ENCODE measurements at places on chromosomes 5 and 9.

DNA sequence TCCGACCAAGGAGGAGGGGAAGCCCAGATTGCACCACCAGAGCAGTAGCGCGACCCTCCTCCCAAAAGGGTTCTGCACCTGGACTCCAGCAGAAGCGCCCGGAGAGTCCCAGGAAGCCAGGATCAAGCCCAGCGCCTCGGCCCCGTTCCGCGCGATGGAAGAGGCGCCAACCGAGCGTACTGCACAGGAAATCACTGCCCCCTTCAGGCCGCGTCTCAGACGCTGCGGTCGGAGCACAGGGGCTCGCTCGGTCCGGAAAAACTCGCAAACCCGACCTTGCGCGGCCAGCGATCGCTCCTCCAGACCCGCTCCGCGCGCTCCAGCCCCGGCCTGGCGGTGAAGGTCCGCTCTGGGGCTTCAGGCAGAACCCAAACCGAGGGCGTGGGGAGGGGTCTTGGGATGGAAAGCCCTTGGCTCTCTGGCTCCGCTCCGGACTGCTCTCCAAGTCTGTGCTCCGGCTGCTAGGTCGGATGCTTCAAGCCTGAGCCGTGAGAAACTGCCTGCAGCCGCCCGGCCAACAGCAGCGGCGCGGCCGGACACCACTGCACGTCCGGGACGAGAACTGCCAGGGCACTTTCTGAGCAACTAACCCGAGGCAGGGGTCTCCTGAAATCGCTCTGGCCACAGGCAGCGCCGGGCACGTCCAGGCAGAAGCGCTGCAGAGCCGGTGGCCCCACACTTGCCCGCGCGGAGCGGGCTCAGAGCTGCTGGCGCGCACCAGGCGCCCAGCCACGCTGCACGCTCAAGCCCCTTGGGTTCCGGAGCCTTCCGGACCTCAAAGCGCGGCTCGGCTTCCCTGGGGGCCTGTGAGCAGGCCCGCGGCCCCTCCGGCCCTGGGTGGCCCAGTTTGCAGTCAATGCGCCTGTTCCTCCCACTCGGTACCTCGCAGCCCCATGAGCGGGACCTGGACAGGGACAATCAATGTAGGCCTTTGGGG, 1.3 kb downstream of the GABBR2 start:
- DNase-seq = peak; percentile 43

DNA sequence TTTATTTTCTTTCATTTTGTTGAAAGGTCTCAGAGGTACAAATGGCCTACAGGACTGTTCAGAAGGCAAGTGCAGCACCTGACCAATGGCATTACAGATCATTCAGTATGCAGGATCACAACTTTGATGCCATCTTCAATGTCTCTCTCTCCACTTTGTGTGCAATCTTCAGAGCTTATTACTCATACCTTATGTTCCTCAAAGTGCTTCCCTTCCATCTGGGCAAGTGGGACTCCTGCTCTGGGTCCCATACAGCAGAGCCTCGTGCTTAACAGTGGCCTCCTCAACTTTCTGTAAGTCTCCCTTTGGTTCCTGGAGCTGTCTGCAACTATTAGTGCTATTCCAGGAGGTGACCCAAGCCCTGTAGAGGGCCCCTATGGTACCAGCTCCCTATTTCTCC, 358.4 kb upstream of the RPS23 start:
- DNase-seq = no peak

DNA sequence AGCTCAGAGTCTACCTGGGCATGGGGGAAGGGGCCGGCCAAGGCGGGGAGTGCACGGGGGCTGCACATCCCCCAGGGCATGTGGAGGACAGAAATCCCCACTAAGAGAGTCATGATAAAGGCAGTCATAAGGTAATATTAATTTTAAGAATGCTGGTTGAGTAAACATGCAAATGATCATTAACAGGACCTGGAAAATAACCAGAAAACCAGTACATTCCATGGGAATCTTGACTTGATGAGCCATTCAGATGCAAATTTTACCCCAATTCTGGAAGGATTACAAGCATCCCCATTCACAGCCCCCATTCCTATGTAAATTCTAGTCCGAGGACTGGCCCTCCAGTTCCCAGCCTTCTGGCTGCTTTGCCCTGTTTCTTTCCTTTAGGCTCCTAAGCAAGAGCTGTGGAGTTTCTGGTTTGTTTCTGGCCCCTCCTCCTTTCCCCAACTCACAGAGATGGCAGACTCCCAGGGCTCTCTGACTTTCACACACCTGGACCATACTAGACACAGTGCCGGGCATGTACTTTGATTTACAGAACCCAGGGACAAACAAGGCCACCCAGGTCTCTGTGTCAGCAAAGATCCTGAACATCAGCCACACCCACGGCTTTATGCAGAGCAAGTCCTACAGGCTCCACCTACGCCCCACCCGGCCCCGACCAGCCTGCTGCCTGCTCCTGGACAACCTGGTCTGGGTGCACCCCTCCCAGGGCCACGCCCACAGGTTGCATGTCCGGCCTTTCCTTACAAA, 62.7 kb downstream of the SEMA4D start:
- DNase-seq = no peak

- no peak for DNase-seq
Measured at GRCh38 chr5:75286211-75286773, 49.6 kb upstream of the ANKRD31 start.

GRCh38 chr9:2453106-2453505, 168.5 kb upstream of the VLDLR start:
- no peak for DNase-seq

GRCh38 chr9:16701347-16701746, 169.1 kb downstream of the BNC2 start:
- no peak for DNase-seq

- DNase-seq = no peak
Measured at GRCh38 chr9:98234245-98234825, 21.1 kb downstream of the TBC1D2 start.

DNA sequence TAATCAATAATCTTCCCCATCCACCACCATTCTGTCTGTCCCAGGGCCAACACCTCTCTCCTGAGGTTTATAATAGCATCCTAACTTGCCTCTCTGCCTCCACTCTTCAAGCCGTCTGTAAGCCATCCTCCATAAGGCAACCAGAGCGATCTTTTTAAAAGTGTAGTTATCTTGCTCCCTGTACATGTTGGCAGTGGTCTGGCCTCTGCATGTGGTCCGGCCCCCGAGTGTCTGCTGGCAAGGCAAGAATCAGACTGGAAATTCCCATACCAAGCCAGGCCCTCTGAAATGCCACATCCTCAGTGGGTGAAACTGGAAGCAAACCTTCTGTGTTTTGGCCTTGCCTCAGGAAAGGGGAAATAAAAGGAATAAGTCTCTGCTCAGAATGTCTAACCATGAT, 17.0 kb downstream of the TTLL11 start:
- no peak for DNase-seq

DNA sequence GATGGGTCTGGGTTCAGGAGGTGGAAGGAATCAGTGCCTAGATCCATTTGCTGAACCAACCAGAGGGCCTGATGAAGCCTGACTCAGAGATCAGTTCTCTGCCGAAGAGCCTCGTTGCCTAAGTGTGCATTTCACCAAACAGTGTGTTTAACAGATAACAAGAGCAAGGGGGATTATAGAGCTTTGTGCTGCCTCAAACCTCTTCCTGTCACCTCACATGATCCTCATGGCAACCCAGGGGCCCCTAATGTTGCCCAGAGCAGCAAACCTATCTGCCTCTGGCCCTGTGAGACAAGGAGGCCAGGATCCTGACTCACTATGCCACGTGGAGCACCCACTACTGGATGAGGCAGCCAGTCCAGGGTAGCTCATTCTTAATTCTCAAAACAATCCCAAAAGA, 66.3 kb upstream of the EPB41L4B start:
- no peak for DNase-seq

GRCh38 chr5:61409568-61409967, 77.5 kb downstream of the ZSWIM6 start:
- DNase-seq = no peak

- DNase-seq = no peak
Measured at GRCh38 chr9:138014563-138014945, 137.0 kb downstream of the CACNA1B start.

DNA sequence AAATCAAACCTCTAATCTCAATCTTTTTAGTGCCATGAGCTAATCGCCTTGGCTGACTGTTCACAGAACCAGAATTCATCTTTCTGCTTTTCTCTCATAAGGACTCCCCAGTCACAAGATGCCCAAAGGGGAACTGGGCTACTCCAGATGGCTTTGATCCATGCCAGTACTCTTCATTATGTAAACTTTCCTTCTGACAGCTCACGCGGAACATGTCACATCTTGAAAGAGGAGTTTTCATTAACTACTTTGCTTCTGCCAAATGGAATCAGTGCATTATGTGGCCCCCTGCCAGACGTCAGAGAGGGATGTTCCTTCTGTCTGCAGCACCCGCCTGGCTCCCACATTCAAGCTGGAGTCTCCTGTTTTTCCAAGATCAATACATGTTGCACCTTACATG, 142.1 kb upstream of the NMUR2 start:
- no peak for DNase-seq

DNA sequence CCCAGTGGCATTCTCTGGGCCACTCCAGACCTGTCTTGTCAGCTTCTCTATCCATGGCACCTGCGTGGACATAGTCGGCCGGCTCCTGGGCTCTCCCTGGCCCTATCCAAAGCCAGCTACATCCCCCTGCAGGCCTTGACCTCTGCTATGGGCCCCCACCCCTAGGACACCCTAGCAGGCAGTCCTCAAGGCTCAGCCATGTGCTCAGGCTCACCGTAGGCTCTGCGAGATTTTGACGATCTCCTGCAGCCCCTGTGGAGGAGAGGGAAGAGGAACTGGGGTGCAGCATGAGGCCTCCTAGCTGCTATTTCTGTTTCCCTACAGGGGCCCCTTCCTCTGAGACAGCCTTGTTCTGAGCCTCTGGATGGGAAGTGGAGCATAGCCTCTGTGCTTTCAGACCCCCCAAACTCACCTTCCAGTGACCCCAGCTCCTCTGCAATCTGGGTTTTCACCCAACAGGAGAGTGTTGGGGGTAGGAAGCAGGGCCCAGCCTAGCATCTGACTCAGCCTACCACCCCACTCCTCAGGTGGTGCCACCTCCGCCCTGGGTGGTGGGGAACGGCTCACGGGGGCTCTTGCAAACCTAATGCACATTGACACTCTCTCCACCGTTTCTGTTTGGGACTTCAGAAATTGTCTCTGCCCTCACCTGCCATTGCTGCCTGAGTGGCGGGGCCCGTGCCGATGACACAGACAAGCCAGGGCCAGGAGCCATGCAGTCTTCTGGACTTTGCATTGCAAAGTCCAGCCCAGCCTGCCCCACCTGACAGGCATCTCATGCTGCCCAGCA, 36.7 kb downstream of the HRH2 start:
- DNase-seq = no peak

- DNase-seq = no peak
Measured at GRCh38 chr9:28922891-28923290, 1349.6 kb upstream of the C9orf72 start.

- no peak for DNase-seq
Measured at GRCh38 chr5:143231973-143232812, 171.3 kb downstream of the NR3C1 start.

GRCh38 chr5:98977723-98978122, 48.9 kb upstream of the CHD1 start:
- DNase-seq = no peak
